Urinary bladder (tissue), 4 donors: ENCODE measurements at places on chromosomes 6 and 20. TPM values are rescaled to one million over a fixed set of nuclear protein-coding genes. Genes with fewer than 3 reads are reported as not detected.

DNA sequence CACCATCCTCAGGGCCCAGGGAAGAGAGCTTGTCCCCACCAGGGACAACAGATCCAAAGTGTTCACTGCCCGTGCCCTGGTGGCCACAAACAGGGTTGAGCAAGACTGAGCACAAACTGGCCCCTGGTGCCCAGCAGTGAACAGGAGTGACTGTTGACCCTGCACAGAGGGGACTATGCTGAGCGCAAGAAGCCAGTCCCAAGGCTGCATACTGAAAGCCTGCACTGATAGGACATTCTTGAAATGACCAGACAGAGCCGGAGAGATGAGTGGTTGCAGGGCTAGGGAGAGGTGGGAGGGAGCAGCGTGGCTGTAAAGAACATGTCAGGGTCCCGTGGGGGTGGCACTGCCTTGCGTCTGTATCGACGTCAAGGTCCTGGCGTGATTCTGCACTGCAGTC lies 2.9 kb upstream of the FNDC11 start:
- DNase-seq = no peak

DNA sequence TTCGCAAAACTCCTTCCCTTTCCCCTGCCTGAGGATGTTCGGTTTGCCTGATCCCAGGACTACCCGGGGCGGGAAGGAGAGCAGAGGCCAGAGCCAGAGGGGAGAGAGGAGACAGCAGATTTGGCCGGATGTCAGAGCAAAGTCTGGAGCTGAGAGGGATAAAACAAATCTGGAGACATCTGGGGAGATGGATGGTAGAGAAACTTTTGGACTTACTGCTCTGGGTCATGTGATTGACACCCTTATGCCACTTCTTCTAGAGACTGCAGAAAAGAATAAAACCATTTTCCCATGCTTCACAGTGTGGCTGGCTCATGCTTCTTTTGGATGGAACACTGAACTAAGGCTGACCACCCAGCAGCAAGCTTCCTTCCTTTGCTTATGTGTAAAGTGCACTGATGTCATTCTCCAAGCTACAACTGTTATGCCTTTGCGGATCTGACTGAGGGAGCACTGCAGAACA lies 174.7 kb downstream of the FOXC1 start:
- no peak for DNase-seq

- DNase-seq = peak; percentile 7
Observed at GRCh38 chr20:49245921-49246740, 26.9 kb downstream of the DDX27 start.

- no peak for DNase-seq
Observed at GRCh38 chr6:67679566-67680296, 955.4 kb upstream of the ADGRB3 start.

DNA sequence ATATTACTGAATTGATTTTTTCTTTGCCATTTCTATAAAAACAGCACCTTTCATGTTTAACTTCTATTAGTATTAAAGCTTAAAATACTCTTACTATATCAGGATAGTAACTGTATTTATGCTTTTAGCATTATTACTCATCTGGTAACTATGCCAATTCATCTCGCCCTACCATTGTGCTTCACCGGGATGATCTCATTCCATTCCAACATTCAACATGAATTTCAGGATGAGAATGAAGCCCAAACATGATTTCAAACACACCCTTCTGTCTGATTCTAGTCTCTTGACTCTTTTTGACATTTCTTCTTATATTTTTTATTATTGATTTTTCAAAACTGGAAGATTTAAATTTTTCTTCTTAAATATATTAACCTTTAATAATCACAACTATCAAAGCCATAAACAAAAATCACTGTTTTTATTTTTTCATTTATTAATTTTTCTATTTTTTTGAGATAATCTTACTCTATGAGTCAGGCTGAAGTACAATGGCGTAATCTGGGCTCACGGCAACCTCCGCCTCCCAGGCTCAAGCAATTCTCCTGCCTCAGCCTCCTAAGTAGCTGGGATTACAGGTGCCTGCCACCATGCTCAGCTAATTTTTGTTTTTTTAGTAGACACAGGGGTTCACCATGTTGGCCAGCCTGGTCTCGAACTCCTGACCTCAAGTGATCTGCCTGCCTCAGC lies 46.7 kb downstream of the GJA1 start:
- no peak for DNase-seq

DNA sequence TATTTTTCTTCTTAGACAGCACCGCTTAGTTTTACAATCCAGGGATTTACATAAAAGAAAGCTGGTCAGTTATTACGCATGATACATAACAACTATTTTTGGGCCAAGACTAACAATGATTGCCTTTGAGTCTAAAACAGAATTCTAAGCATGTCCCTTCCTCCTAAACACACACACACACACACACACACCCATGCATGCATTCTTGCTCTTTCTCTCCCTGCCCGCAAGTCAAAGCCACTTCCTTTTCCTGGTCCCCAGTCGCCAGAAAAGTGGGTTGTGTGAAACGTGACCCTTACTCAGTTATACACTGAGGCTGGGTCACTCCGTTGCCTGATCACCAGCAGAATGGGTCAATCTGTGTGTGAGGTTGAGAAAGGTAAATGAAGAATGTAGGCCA lies 31.4 kb downstream of the FYN start:
- no peak for DNase-seq

Gene ENPP1
- polyA plus RNA-seq = 3.8 TPM

Gene TSBP1
- polyA plus RNA-seq = not detected
